ENCODE measurements at places on chromosomes 5 and 9.
A peak's percentile ranks its signal among the peaks of the same experiment; 100 is the strongest.

GRCh38 chr5:13606051-13606450 lies 338.4 kb downstream of the DNAH5 start:
- no peak for DNase-seq

DNA sequence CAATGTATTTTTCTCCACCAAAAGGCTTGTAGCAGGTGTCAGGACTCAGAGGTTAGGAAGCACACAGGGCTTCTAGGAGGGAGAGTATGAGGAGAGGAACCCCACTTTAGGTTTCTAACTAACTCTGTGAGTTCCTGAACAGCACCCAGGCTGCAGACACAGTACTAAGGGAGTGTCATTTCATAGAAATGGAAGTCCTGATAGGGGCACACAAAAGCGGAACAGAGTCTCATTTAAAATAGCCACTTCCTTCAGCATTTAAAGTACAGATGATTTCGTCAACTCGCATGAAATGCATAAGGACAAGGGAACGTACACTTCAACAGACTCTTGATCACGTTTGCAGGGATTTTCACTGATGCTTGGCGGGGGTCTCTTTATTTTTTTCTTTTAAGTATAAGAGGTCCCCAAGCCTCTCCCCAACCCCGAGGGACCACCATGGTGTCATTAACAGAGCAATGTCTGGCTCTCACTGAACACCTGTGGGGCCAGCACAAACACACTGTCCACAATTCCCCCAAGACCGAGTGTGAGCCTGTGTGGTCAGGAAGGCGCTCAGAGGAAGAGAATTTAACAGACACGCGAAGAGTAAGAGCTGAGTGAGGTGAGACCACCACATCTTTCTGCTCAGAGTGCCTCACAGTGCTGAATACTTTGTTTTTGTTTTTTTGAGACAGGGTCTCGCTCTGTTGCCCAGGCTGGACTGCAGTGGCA lies 82.3 kb downstream of the SECISBP2 start:
- peak; percentile 79 for DNase-seq

GRCh38 chr5:74798977-74799911 lies 32.2 kb downstream of the NSA2 start:
- DNase-seq: no peak

- DNase-seq: no peak
Observed at GRCh38 chr9:126372716-126373115, 46.1 kb downstream of the MVB12B start.

DNA sequence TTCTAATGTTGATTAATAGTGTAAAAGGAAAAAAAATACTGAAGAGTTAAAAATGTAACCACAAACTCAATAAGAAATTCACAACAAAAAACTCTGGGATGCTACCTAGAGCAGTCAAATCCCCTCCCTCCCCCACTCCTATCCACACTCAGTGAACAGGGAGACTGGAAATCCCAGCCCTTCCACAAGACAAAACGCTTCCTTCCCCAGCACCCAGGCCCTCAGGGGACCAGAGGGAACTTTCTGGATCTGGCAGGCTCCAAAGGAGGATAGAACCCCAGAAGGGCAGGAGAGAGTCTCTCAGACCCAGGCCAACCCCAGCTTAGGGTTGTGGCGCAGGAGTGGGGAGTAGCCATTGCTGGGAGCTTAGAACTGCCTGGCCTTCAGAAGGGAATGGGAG lies 55.0 kb downstream of the DCP2 start:
- DNase-seq: no peak

DNA sequence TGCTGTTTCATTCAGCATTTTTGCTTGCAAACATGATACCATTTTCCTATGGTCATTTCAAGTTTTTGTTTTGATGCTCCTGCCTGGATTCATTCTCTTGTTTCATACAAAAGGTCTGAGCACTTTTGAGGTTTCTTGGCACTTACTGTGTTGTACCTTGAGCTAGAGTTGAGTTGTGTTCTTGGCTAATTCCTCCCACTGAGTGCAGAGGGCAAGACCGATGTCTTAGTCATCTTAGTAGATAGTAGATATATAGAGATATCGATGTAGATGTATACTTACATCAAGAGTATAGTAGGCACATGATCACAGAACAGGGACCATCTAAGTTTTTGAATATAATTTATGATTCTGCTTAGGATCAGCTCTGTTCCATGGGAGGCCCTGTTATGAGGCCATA lies 366.6 kb downstream of the OSTF1 start:
- DNase-seq: no peak

- DNase-seq: no peak
Observed at GRCh38 chr5:6573651-6574101, 59.2 kb downstream of the NSUN2 start.

GRCh38 chr9:91071184-91071990 lies 269.8 kb downstream of the SYK start:
- DNase-seq: no peak

DNA sequence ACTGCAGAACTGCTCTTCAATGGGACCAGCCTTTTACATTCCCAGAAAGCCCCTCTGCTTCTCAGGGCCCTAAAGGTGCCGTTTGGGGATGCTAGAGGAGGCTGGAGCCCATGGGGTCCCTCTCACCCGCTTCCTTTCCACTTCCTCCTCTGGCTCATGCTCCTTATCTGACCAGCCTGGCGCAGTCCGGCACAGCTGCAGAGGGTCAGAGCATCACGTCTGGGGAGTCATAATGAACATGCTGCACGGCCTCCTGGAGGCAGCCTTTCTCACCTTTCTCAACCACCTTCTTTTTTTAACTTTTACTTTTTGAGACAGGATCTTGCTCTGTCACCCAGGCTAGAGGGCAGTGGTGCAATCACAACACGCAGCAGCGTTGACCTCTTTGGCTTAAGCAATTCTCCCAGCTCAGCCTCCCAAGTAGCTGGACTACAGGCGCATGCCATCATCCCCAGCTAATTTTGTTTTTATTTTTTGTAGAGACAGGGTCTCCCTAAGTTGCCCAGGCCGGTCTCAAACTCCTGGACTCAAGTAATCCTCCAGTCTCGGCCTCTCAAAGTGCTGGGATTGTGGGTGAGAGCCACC lies 15.1 kb upstream of the TCF7 start:
- no peak for DNase-seq

DNA sequence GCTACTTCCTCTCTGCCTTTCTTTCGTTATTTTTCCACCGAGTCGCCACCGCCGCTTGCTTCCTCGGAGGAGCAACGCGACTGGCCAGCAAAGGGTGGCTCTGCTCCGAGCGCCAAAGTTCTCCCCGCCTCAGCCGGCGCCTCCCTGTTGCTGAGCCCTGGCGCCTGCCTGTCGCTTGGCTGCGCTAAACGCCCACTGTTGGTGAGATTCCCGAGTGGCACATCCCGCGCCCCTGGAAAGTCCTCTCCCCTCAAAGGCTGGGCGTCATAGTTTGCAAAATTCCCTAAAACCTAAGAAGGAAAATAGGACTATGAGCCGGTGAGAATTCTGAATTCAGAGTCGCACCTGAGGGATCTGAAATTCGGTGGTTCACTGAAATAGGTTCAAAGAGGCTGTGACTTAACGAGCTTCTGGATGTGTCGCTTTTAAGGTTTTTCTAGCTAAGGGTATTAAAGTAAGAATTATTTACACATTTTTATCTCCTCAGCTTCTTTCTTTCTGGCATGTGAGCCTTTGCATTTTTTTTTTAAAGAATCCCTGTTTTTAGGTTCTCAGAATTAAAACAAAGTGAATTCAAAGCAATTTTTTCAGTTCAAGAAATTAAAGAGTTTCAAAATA lies at the start of gene GRIN3A:
Gene GRIN3A, minus strand, starts transcription at position 82 of the 618 bp plus-strand sequence. CDS start 668 bp downstream, outside the sequence.
- DNase-seq: peak; percentile 58

DNA sequence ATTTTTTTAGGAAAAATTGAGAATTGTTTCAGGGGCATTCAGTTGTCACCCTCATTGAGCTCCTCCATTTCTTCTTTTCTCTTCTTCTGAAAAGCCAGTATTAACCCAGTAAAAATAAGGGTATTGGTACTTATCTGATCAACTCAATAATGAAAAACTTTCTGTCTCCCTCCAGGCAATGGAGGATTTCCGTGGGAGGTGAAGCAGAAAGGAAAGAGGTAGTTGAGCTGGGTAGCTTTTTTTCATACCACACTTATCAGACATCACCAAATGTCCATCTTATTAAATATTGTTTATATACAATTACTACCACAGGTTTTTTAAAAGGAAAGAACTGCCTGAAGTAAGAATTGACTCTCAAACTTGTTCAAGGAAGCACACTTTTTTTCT lies 731.1 kb upstream of the ZNF608 start:
- no peak for DNase-seq

GRCh38 chr5:113133211-113133975 lies 156.8 kb downstream of the DCP2 start:
- no peak for DNase-seq

GRCh38 chr9:127455324-127455992 lies 4.1 kb downstream of the LRSAM1 start:
- DNase-seq: peak; percentile 95

GRCh38 chr9:133945314-133945975 lies 46.7 kb downstream of the VAV2 start:
- no peak for DNase-seq

DNA sequence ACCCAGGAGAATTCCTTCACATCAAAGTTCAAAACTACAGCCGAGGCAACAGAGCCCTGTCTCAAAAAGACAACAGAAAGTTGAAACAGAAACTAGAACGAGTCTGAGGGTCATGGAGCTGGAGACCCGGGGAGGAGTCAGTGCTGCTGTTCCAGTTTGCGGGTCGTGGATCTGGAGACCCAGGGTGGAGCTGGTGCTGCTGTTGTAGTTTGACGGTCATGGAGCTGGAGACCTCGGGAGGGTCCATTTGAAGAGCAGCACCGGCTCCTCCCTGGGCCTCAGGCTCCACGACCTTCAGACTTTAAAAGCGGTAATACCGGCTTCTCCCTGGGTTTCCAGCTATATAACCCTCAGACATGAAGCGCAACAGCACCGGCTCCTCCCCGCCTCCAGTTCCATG lies 13.0 kb upstream of the LCN15 start:
- no peak for DNase-seq

- DNase-seq: no peak
Observed at GRCh38 chr9:81379655-81380054, 309.7 kb downstream of the TLE1 start.

DNA sequence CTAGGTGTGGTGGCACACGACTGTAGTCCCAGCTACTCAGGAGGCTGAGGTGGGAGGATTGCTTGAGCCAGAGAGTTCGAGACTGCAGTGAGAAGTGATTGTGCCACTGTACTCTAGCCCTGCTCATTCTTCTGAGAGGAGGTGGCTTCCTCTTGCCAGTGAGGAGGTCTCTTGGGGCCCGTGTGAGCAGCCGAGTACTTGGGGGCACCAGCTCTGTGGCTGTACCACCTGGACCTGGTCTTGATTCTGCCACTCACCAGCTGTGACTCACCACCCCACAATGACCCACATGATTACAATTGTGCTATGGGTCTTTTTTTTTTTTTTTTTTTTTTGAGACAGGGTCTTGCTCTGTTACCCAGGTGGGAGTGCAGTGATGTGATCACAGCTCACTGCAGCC lies 18.0 kb upstream of the CRB2 start:
- peak; percentile 21 for DNase-seq

- DNase-seq: no peak
Observed at GRCh38 chr9:113298924-113299770, 4.0 kb downstream of the RNF183 start.

- DNase-seq: no peak
Observed at GRCh38 chr5:38634568-38635369, 78.3 kb upstream of the LIFR start.

DNA sequence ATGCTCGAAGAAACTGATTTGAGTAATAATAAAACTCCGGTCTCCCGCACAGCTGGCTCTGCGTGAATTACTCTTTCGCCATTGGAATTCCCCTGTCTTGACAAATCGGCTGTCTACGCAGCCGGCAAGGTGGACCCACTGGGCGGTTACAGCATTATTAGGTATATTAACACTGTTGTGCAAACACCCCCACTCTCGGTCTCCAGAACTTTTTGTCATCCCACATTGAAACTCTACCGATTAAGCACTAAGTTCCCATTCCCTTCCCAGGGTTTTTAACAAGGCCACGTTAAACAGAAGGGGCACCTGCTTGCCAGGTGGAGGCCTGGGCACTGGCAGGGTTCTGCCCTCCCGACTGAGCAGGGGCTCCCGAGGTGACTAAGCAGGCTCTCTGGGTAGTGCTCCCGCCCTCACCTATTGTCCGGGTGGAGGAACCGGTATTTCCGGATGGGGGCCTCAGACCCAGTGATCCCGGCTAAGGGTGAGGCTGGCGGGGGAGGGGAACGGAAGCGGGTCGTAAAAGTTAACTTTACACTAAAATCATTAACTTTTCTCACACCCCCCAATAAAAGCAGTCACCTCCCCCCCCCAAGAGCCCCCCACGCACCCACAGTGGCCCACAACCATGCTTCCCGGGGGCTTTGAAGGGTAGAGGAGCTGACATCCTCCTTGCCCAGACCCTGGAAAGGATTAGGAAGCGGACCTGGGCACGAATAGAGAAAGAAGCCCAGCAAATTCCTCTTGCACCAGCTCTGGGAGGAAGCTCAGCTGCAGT lies 53.5 kb upstream of the TJP2 start:
- DNase-seq: peak; percentile 31

- no peak for DNase-seq
Observed at GRCh38 chr5:176695073-176695472, 47.8 kb downstream of the TSPAN17 start.

GRCh38 chr5:75568202-75568601 lies 43.1 kb upstream of the ANKDD1B start:
- peak; percentile 20 for DNase-seq

GRCh38 chr5:142246258-142246657 lies 78.6 kb downstream of the SPRY4 start:
- DNase-seq: no peak

GRCh38 chr5:30693326-30693725 lies 500.2 kb upstream of the CDH6 start:
- DNase-seq: no peak

GRCh38 chr9:13352451-13352979 lies 73.0 kb upstream of the MPDZ start:
- DNase-seq: no peak

DNA sequence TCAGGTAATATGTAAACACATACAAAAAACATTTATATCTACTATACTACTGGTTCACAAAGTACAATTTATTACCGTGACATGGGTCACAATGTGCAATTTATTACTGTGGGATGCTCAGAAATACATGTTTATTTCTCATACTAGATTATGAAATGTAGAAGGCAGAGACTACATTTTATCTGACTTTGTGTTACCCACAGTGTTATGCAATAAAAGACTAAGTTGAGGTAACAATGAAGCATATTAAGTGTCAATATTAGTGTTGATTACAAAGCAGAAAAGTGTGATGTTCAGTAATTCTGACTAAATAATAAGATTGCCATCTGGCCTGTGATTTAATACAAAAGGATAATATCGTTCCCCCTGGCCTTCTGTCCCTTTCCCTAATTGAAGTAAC lies 42.4 kb downstream of the CPLANE1 start:
- peak; percentile 45 for DNase-seq

All from hematopoietic multipotent progenitor cell treated with erythropoietin and hydrocortisone succinate and interleukin-3 and kit ligand, for 6 days (in vitro differentiated cells).